M059J (cell line): ENCODE measurements at places on chromosomes 3 and 15.

- peak; percentile 35 for DNase-seq
These were observed 25.9 kb downstream of the CSTA start for GRCh38 chr3:122350814-122351418.

DNA sequence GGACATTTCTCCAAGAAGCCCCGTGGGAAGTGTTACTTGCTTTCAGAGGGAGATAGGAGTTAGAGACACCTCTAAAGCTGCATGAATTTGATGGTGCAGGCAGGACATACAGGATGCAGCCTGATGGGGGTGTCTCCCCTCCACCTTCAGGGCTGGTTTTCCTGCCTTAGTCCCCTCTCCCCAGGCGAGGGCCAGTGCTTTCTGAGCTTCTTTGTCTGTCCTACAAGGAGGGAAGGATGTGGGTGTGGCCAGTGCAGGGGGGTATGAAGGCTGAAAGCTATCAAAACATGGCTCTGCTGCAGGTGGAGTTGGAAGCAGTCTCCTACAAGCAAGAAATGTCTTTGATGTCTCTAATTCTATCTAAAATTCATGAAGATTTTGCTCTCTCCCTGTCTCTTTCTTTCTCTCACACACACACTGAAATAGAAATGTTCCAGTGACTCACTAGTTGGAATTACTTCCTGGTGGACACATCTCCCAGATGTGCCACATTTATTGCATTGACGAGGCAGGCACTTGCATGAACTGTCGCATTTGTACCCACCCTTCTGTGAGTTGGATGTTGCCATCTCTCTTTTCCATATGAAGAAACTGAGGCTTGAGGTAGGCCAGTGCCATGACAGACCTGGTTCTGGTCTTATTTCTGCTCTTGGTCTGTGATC is 13.9 kb upstream of the PODXL2 start:
- no peak for DNase-seq

GRCh38 chr3:23664459-23664858 is 141.3 kb upstream of the UBE2E1 start:
- peak; percentile 64 for DNase-seq

DNA sequence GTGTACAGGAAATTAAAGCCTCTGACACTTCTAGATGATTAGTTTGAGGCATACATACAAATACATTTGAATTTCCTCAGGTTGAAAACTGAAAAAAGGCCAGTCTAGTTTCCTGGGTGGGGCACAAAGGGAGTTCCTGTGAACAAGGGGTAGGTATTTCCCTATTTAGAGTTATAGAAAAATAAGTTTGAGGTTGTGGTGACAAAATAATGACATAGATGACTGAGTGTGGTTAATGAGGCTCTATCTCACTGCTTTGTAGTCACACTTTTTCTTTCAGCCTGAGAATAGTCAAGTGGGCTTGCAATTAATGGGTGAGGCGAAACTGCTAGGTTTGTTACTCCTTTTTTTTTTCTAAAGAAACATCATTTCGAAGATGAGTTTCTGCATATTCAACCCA is 4.3 kb downstream of the SLCO3A1 start:
- no peak for DNase-seq

GRCh38 chr15:91022832-91023129 is 387 bp upstream of the VPS33B start:
- no peak for DNase-seq

DNA sequence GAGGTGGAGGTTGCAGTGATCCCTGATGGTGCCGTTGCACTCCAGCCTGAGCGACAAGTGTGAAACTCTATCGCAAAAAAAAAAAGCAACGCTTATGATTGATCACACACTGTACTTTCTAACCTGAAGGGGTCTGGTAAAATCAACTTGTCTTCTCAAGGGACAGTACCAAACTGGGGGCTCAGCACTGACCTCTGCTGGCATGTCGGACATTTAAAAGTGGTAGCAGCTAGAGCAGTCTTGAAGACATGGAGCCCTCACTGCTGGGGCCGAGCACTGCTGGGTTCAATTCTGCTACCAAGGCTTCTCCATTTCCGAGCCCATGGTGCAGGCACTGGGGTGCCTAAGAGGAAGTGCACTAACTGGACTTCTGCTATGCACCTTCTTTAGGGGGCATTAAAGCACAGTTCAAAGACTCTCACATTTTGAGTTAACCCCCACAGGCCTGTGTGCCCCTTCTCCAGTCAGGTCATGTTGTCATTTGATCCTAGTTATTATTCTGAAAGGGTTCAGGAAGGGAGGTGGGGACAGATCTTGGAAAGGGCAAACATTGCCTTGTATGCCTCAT is 26.4 kb upstream of the LAMP3 start:
- no peak for DNase-seq

DNA sequence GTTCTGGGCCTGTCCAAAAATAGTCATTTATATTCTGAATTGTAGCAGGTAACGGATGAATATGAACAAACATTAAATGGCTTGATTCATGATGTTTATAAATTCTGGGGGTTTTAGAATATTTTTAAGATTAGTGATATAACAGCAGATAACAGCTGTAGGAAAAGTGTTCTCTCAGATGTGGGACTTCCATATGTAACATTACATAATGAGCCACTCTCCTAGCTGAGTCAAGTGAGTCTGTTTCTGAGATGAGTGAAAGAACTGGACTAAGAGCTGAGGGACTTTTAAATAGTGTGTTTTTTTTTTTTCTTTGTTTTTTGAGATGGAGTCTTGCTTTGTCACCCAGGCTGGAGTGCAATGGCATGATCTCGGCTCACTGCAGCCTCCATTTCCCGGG is 13.9 kb downstream of the YEATS2 start:
- no peak for DNase-seq

DNA sequence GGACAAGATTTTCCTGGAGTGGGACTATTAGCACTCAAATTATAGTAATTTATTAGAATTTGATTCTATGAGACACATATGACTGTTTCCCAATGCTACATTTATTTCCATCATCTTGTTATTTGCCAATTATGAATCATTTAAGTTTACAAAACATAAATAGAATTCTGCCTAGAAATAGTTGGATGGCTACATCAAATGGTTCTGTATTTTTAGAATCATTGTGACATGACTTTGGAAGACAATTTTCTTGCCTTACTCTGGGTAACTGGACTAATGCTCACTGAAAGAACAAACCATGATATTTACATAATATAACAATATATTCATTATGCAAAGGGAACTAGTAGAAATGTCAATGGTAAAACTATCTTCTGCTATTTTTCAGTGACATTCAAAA is 173.5 kb downstream of the ZIC1 start:
- DNase-seq: no peak
